RPMI7951 (cell line): ENCODE measurements at places on chromosomes 6 and 20.

DNA sequence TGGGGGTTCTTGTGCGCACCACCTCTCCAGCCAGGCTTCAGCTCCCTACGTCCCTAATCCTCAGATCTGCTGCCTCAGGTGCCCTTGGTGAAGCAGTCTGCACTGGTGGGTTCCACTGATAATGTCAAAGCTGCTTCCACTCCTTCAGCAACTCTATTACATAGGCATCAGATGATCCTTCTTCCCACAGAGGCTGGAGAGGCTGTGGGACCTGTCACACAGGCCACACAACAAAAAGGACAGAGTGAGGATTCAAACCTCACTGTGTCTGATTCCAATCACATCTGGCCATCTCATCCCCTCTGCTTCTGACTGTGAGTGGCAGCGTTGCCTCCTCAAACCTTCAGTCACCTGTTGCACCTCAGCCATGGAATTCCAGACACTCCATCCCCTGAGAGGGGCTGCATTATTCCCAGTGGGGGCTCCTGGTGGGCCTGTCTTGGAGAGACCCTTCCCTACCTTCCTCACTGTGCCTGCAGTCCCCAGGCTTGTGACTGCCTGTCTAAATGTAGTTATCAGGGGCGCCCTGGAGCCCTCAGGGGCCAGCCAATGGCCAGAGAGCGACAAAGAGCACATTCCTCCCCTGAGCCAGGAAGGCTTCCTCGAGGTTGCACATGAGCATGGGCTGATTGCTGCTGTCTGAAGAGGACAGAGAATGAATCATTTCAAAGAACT, 211.4 kb upstream of the ECI2 start:
- no peak for DNase-seq

DNA sequence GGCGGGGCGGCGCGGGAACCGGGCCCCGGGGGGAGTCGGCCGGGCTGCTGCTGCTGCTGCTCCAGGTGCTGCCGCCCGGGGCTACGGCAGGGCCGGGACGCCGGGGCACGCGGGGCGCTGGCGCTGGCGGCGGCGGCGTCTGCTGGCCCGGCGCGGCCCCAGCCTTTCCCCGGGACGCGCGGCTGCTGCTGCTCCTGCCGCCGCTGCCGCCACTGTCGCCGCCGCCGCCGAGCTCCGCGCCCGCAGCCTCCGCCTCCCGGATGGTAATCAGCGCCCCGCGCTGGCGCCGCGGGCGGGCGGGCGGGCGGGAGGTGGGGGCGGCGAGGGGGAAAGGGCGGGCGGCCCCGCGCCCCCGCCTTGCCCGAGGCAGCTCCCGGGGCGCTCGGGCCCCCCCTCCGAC, 306 bp downstream of the EBF4 start:
- DNase-seq = no peak

DNA sequence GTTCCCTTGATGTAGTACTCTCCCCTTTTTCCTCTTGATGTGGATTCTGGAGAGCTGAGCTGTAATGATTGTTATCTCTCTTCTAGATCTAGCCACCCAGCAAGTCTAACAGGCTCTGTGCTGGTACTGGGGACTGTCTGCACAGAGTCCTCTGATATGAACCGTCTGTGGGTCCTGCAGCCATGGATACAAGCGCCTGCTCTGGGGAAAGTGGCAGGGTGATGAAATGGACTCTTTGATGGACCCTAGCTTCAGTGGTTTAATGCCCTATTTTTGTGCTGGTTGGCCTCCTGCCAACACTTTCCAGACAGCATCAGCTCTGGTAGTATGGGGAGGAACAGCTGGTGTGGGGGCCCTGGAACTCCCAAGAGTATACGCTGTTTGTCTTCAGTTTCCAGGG, 216.3 kb downstream of the ADGRG6 start:
- DNase-seq = no peak

GRCh38 chr6:128597004-128597403, 76.6 kb upstream of the PTPRK start:
- peak; percentile 39 for DNase-seq

- DNase-seq = no peak
These were observed 420.5 kb upstream of the SULF2 start for GRCh38 chr20:48205786-48206185.

DNA sequence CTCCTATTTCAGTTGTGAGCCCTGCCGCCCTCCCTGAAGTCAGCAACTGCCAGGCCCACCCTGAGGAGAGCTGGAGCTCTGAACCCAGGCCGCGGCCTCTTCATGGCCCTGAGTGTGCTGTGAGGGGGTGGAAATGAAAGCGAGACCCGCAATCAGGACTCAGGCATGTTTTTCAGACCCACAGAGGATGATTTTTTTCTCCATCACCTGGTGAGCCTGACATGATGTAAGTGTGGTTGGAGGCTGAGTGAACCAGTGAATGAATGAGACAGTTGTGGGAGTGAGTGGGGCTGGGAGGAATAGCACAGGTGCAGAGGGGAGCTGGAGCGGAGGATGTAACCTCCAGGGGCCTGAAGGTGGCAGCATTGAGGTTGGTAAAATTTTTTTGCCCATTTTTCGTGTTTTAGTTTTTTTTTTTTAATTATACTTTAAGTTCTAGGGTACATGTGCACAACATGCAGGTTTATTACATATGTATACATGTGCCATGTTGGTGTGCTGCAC, 18.3 kb downstream of the RAET1L start:
- no peak for DNase-seq

GRCh38 chr20:51393571-51393970, 148.9 kb downstream of the NFATC2 start:
- DNase-seq = no peak

GRCh38 chr20:42442716-42443115, 747.0 kb downstream of the PTPRT start:
- DNase-seq = no peak

DNA sequence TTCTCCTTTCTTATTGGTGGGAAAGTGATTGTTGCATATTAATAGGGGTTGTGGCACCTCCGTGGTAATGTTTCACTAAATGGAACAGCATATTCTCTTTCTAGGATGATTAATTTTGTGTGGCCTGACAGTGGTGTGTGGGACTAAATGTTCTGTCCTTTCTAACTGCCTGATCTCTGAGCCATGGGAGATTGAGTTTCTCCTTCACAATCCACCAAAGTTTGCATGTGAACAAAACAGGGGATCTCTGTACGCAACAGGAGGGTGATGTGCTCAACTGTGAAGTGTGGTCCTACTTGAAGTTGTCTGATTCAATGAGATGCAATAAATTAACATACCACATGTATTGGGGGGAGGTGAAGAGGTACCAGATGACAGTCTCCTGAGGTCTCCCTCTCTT, 19.3 kb downstream of the BCAS1 start:
- DNase-seq = no peak

GRCh38 chr20:62588458-62589149, 53.7 kb upstream of the SLCO4A1 start:
- DNase-seq = peak; percentile 91

- peak; percentile 25 for DNase-seq
These were observed 862 bp downstream of the C20orf96 start for GRCh38 chr20:289693-290083.

DNA sequence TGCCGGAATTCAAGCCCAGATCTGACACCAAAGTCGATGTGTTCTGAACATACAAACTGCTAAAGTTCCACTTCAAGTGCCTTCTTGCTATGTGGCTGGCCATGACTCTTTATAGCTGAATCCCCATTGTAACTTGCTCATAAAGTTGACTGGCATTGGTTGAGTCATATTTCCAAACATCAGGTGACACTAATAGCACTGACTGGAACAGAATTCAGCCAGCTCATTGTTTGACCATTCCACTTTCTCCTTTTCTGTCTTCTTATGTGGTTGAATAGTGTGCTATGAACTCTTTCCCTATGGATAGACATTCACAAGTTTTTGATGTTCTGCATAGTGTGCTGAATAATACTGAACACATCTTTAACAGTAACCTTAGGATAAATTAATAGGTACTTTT, 266.2 kb upstream of the ZFP64 start:
- DNase-seq = peak; percentile 16

DNA sequence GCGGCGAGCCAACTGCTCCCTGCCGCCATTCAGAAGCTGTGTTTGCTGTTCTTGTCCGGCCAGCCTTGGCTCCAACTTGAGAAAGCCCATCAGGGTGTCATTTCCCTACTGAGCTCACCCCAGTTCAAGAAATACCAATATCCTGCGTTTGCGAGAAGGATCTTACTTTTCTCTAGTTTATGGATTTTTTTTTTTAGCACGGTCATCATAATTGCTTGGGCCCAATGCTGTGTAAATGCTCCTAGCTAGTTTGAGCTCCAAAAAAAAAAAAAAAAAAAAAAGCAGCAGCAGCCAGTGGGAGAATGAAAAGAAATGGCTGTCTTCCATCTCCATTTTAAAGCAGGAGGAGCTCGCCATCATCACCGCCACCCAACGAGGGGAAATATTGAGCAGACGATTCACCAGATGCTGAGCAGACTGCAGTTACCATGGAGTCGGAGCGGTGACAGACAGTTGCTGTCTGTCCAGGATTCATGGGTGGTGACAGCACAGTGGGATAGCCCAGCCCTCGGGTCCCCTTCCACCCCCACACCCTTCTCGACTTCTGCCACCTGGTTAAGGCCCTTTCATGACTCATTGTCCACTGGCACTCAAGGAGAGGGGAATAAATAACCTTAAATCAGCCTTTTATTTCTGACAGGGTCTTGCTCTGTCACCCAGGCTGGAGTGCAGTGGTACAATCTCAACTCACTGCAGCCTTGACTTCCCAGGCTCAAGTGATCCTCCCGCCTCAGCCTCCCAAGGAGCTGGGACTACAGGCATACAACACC, 132.4 kb upstream of the SNX9 start:
- no peak for DNase-seq

- DNase-seq = no peak
These were observed 393.6 kb downstream of the ESR1 start for GRCh38 chr6:152201120-152201519.

DNA sequence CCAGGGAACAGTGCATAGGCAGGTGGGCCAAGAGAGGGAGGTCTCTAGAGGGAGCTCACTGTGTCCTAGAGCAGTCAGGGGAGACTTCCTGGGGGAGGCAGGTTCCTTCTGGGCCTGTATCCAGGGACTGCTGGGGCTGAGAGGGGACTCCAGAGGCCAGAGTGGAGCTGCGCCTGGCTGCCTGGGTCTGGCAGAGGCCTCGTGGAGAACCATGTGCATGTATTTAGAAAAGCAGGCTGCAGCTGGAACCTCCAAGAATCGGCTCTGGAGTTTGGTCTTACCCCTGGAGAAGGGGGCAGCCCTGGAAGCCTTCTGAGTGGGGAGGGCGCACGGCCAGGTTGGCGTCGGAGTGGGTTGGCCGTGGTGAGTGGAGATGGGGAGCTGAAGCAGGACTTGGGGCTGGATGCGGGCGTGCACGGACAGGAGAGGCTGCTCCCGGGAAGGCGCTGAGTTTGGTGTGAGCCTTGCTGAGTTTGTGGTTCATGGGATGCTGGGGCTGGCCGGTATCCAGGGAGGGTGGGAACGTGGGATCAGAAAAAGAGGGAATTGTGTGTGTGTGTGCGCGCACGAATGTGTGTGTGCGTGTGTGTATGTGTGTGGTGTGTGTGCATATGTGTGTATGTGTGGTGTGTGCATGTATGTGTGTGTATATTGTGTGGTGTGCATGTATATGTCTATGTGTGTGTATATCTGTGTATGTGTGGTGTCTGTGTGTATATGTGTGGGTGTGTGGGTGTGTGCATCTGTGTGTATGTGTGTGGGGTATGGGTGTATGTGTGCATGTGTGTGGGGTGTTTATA, 10.8 kb downstream of the VSTM2L start:
- no peak for DNase-seq

GRCh38 chr20:47870475-47870874, 85.2 kb upstream of the SULF2 start:
- DNase-seq = no peak

DNA sequence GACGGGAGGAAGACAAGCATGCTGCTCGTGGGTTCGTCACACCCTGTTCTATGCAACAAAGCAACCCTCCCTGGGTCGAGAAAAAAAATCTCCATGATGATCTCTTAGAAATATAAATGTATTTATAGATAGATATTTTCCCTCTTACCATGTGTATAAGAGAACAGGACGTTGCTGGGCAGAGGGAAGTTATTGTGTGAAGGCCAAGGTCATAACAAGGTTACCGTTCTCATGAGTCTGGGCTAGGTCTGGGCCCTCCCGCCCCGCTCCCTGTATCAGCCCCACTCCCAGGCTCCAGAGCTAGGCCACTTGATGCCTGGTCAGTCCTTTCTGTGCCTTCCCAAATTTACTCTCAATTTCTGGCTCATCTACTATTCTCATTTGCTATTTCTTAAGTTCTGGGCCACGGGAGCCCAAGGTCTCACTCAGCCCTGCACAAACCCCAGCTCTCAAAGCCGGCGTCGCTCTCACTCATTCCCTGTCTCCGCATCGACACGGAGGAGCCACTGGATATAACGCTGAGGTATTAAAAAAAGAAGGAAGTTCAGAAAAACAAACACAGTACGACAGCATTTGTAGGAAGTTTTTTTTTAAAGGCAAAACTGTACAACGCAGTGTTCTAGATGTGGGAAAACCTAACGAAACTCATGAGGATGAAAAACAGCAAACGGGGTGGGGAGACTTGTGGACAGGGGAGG, 96.8 kb downstream of the PSMG4 start:
- no peak for DNase-seq

DNA sequence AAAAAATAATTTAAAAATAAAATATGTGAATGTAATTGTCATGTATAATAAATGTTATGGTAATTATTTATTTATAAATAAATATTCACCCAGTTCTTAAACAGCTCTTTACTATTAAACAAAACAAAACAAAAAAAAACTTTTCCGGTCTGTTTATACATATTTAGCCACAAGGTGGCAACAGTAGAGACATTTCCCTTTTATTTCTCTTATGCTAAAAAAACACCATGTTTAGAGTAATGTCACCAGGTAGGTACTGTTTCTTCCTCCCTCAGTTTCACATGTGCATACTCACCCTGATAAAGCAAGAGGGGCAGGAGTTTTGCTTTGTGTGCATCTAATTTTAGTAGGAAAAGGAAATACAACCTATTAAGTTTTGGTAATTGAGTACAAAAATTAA, 610.4 kb upstream of the IMPG1 start:
- peak; percentile 19 for DNase-seq

DNA sequence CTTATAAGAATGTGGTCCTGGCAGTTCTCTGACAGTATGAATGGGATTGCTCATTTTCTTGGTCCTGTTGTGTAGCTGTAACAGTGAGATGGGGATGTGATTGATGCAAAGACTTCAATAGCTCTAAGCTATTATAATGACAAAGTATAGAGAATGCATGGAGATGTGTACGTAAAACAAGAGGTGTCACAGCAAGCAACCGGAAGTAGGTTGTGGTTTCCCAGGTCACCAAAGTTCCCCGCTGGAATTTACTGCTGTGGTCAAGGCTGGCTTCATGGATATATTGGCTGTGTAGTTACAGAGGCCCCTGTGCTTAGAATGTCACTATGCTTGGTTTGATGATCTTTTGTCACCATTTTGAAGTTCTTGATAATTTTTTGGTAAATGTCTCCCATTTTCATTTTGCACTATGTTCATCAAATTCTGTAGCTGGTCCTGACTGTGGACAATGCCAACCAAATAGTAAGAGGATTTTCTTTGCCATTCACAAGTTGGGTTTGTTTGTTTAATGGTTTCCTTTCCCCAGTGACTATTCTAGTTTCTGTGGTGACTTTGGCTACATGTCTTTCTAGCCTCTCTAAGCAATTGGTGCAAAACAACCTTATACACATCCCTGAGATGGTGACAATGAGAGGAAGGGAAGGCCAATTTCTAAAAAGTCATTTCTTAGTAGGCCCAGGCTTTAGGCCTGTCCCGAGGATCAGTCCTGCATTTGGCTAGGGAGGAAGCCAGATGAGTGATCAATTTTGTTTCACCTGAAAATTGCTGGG, 10.5 kb downstream of the DNAH8 start:
- DNase-seq = peak; percentile 31
